ENCODE measurements at places on chromosomes 6 and 20.

- no peak for DNase-seq
Measured at GRCh38 chr20:35292504-35293285, 470 bp upstream of the FAM83C start.

DNA sequence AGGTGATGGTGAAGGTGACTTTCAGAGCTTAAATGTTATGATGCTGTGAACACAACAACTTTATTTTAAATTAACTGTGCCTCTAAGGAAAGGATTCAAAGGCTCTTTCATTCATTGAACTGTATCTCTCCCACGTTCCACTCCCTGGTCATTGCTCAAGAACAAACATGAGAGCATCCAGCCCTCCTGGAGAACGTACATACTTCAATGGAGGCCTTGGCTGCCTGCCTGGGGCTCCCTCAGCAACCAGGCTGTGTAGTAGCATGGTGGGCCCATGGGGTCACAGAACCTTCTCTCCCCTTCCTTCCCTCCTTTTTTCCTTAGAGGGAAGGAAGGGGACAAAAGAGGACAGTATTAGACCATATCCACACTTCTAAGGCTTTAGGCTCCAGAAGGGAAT is 234.3 kb downstream of the CDC5L start:
- DNase-seq: no peak

- peak; percentile 79 for DNase-seq
Measured at GRCh38 chr6:30490026-30490876, 942 bp downstream of the HLA-E start.

DNA sequence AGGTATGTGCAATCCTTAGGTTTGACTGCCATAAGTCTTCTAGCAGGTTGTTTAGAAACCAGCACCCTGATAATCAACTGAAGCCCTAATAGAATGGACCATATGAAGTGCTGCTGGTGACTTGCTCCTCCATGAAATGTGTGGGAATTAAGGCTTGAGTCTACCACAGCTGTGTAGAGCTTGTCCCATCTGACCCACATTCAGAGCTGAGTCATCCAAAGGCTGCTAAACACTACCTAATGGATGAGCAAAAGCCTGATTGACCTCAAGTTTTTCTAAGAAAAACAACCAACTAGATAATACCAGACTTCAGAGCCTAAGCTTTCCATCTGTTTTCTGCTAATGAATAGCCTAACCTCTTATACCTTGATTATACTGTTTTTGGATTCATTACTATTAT is 120.3 kb upstream of the MOCS1 start:
- no peak for DNase-seq

- no peak for DNase-seq
Measured at GRCh38 chr6:89525786-89526562, 93.0 kb downstream of the ANKRD6 start.

GRCh38 chr6:53375847-53376246 is 27.1 kb upstream of the ELOVL5 start:
- no peak for DNase-seq

- no peak for DNase-seq
Measured at GRCh38 chr6:119799596-119800509, 450.3 kb upstream of the MAN1A1 start.

- DNase-seq: no peak
Measured at GRCh38 chr6:83601119-83601518, 88.8 kb downstream of the PRSS35 start.

DNA sequence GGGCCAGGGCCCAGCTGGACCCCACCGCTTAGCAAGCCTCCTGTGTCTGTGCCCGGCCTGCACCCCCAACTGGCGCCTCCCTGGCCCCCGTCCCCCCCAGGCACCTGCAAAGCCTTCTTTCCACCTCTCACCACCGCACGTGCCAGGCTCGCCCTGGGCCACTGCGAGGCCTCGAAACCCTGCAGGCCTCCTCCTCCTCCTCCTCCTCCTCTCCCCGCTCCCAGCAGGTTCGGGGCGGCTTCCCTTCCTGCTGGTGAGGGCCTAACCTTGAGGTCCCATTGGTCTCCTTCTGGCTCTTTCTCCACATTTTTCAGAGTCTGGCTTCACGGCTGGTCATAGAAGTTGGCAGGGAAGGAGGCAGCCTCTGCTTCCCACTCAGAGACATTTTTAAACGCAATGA is 76.8 kb upstream of the GATA5 start:
- no peak for DNase-seq

- no peak for DNase-seq
Measured at GRCh38 chr6:37575221-37575620, 75.5 kb upstream of the CCDC167 start.

GRCh38 chr6:95614094-95614493 is 36.8 kb downstream of the MANEA start:
- DNase-seq: no peak

DNA sequence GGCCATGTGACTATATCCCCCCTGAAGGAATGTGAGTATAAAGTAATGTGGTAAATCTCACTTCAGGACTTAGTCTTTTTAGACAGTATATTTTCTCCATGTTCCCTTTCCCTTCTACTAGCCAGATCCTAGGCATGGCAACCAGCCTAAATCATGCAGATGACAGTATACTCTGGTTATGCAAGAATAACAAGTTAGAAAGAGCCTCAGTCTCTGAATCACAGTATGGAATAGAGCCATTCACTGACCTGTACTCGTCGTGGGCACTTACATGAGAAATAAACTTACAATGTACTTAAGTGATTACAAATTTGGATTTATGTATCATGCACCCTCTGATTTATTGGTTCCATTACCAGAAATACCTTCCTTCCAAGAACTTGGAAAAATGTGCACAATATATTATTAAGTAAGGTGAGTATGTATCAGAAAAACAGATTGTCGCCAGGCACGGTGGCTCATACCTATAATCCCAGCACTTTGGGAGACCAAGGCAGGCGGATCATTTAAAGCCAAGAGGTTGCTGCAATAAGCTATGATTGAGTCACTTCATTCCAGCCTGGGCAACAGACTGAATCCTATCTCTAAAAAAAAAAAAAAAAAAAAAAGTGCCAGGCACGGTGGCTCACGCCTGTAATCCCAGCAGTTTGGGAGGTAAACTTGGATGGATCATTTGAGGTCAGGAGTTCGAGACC is 25.1 kb upstream of the FAM8A1 start:
- DNase-seq: no peak

All from T-helper 2 cell (primary cell).